Renal cortex interstitium (tissue), 15 donors: ENCODE measurements at places on chromosomes 16 and 17. TPM values are rescaled to one million over a fixed set of nuclear protein-coding genes. Genes with fewer than 3 reads are reported as not detected.

DNA sequence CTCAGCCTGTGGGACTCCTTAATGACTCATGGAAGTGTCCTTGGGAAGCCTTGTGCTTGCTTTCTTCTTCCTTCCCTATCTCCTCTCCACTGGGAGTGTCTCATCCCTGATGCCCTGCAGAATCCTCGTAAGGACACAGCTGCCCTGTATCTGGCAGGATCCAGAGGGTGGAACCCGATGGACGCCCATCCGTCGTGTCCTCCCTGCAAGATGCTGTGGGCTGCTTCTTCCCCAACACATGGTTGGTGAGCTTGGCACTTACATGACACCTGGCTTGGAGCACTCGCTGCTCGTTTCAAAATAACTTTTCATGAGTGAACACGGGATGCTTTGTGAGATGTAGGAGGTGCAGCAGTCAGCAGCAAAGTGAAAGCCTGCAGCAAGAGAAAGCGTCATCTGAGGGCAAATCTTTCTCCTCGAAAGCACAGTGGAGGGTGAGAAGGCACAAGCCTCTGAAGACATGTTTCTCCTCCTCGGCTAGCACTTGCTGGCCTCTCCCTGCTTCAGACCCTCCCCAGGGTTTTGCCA, 3.3 kb downstream of the CCL15 start:
- DNase-seq: no peak

NPTX1 gene
- 0.98 TPM for polyA plus RNA-seq

DNA sequence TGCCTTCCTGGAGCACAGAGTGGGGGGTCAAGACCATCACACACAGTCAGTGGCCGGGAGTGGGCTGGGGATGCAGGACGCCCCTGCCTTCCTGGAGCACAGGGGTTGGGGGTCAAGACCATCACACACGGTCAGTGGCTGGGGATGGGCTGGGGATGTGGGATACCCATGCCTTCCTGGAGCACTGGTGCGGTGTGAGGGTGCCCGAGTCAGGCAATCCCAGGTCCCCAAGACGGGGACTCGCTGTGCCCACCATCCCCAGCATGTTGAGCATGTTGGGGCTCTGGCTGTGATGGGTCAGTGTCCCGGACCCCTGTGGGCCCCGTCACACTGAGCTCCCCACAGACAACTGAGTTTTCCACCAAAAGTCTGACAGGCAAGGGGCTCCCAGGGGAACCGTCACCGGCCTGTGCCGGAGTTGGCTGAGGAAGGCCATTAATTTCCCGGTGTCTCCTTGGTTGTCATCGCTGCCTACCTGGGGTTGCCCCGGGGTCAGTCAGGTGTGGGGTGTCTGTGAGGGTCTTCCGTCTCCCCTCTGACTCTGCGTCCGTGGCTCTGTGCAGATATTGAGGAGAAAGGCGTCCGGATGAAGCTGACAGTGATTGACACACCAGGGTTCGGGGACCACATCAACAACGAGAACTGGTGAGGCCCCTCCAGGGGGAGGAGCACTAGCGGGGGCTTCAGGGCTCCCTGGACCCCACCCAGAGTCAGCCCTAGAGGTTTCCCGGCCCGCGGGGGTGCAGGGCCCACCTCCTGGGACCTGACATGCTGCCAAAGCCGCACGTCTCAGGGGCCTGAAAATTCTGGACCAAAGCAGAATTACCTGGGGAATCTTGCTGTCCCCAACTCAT, 347.1 kb downstream of the SEC14L1 start:
- DNase-seq: no peak

ZSCAN10 gene
- polyA plus RNA-seq: 0.26 TPM

DNA sequence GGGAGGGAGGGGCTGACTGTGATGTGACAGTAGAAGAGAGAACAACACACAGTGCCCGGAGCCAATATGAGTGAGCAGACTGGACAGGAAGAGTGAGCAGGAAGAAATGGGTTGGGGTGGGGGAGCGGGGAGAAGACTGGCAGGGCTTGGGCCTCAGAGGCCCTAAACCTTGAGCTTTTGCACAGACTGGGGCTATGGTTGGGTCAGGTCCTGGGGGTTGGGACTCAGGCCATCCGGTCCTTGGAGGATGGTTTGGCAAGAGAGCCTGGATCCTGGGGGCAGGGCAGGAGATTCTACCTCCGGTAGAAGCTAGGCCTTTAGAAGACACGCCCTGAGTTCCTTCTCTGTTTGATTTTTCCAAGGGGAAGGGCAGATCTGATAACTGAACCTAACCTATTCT, 1.1 kb downstream of the CAMTA2 start:
- no peak for DNase-seq

DNA sequence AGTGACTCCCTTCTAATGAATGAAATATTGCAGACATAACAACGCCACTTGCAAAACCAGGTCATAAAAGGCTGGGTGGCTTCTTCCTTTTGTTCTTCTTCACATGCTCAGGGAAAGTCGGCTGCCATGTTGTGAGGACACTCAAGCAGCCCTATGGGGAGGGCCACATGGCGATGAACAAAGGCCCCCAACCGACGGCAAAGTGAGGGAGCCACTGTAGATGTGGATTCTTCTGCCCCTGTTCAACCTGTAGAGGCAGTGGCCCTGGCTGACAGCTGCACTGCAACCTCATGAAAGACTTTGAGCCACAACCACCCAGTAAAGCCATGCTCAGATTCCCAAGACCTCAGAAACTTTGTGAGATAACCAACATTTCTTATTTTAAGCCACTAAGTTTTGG, 203.5 kb upstream of the TNRC6C start:
- no peak for DNase-seq

- no peak for DNase-seq
Observed at GRCh38 chr16:5770118-5770517, 672.5 kb upstream of the EEF2KMT start.
